ENCODE measurements at places on chromosomes 12 and 14. TPM values are rescaled to one million over a fixed set of nuclear protein-coding genes. Genes with fewer than 3 reads are reported as not detected.

PITPNM2 gene
- 2.9 TPM for total RNA-seq

SMIM10L1 gene
- total RNA-seq: 9.6 TPM

ZNF385A gene
- 17.9 TPM for total RNA-seq

TRPV4 gene
- 2.5 TPM for total RNA-seq

BEGAIN gene
- 1.1 TPM for total RNA-seq

RD3L gene
- not detected for total RNA-seq

DPPA3 gene
- not detected for total RNA-seq

All from myometrial cell (primary cell).